Vagina (tissue), 2 donors: ENCODE measurements at places on chromosomes 13 and 19.

GRCh38 chr13:47555235-47555634 lies 445.8 kb downstream of the SUCLA2 start:
- DNase-seq: no peak

DNA sequence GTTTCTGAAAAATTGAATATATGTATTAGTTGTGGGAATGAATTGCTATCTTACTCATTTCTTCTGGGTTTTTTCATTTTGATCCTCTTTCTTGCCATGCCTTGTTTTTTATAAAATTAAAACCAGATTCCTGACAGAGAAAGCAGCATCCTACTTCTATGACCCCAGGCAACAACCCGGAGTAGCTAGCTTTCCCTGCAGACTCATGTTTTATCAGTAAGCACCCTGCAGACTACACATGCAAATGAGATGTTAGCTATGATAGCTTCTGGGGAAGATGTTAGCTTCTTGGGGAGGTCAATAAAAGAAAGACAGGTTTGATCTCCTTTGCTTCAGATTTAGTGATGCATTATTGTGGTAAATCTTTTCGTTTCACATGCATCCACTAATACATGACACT lies 1598.6 kb downstream of the SLITRK5 start:
- no peak for DNase-seq

- no peak for DNase-seq
Measured at GRCh38 chr19:582497-583197, 7.0 kb upstream of the HCN2 start.

DNA sequence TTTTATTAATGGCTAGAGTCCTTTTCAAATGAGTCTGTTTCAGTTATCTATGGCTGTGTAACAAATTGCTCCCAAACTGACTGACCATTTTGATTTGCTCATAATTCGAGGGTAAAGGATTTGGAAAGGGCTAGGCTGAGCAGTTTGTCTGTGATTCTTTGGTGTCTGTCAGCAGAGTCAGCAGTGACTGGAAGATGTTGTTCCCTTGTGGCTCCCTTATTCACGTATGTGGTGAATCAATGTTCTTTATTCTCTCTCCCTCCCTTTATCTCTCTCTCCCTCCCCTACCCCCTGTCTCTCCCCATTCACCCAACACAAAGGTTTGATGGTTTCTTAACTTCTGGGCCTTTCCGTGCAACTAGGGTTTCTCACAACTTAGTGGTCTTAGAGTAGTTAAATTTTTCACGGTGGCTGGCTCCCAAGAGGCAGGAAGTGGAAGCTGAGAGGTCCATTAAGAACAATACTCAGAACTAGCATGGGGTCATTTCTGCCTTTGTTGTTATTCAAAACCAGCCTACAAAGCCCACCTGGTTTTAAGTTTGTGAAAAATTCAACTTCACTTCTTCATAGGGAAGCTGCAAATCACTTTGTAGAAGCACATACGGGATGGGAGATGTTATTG lies 772.5 kb upstream of the SLITRK1 start:
- no peak for DNase-seq

DNA sequence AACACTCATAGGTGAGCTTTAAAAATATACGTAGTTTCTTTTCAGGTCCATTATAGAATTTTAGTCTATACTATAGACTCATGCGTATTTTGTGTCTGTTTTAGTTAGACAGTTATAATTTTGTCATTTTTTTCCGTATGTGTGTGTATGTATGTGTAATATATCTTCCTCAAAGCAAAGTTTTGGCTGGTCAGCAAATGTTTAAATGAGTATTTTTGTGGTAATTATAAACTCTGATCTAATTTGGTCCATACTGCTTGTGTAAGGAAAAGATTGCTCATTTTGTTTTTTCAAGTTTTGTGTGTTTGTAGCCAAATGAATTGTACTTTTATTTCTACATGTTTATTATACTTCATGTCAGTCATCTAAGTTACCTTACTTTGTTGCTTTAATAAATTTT lies 20.5 kb downstream of the KCTD4 start:
- DNase-seq: no peak

- DNase-seq: no peak
Measured at GRCh38 chr13:43529796-43530195, 257.0 kb downstream of the ENOX1 start.

- DNase-seq: no peak
Measured at GRCh38 chr19:49678985-49679770, 2.1 kb downstream of the PRMT1 start.

GRCh38 chr13:21022056-21022979 lies 39.1 kb downstream of the LATS2 start:
- no peak for DNase-seq

DNA sequence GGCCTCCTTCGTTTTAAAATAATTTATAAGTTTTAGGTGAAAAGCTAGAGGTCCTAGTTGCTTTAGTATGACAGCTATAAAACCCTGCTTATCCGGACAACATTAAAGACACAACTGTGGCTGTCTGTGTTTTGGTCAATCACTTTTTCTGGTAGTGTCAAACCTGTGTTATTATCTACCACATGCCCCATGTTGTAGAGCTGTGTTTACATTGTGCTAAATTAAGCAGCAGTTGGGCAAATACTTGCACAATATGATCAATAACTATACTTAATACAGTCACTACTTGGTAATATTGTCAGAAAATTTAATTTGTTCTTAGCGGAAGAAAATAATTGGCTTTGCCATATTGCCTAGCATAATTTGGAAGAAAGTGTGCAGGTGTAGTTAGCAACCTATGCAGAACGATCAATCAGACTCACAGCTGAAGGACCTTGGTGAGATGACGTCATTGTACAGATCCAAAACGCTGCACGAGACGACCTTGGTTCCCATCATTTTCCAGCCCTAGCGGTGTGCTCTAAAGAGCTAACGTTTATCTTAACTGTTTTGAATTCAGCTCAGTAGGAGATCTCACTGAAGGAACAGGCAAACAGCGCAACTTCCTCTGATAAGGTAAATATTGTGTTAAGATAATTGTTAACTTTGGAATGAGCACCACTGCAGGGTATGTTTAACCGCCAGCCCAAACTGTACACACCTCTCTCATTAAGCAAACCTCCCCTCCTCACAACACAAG lies 476.6 kb downstream of the IRS2 start:
- DNase-seq: no peak

GRCh38 chr13:97849305-97849704 lies 104.2 kb upstream of the IPO5 start:
- no peak for DNase-seq

GRCh38 chr19:28746478-28746877 lies 466.5 kb downstream of the UQCRFS1 start:
- no peak for DNase-seq

DNA sequence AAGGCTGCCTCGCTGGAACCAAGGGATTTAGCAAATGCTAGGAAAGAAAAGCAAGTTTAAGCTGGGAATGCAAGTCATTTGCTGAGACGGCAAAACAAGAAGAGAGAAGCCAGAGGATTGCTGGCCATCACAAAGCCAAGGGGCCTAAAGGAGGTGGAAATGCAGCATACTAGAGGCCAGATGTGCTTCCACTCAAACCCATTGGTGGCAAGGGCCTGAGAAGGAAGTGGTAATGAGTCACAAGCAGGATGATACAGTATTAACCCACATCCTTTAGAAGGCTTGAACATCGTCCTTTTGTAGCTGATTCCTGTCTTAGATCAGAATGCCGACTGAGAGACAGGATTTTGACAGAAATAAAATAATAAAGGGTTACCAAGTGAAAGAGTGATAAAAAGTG lies 68.2 kb downstream of the ITGBL1 start:
- DNase-seq: no peak

GRCh38 chr13:46575818-46576221 lies 22.9 kb downstream of the LRCH1 start:
- DNase-seq: no peak

DNA sequence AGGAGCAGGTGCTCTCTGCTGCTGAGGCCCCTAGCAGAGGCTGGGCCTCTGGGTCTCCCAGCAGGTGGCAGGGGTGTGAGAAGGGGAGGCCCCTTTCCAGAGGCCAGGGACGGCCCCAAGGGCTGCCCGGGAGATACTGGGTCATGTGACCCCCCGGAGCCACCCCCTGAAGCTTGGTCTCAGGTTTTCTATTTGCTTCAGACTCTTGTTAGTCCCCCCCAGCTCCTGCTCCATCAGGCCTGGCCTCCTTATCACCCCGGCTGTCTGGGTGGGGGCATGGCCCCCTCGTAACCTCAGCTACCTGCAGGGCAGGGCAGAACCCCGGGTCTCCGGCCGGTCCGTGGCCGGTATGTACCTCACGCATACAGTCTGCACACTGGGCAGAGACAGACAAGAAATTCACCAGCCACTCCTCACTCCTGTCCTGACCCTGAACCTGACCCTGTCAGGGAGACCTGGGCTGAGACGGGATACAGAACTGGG lies 13.2 kb upstream of the TCF3 start:
- DNase-seq: no peak

DNA sequence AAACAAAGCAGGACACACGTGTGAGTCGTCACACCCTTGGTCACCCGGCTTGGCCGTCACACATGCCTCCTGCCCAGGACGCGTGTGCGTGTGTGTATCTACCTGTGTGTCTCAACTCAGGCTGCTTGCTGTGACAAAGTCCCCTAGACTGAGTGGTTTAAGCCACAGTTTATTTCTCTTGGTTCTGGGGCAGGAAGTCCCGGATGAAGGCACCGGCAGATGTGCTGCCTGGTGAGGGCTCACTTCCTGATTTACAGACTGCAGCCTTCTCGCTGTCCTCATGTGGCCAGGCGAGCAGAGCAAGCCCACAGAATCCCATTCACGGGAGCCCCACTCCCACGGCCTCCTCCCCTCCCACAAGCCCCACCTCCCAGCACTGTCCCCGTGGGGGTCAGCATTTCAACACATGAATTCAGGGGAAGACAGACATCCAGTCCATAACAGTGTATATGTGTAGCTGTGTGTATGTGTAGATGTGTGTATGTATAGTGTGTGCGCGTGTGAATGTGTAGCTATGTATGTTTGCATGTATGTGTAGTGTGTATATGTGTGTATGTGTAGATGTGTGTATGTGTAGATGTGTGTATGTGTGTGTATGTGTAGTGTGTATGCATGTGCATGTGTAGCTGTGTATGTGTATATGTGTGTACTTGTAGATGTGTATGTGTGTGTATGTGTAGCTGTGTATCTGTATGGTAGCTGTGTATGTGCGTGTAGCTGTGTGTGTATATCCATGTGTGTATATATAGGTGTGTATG lies 51.5 kb downstream of the MCF2L start:
- no peak for DNase-seq

DNA sequence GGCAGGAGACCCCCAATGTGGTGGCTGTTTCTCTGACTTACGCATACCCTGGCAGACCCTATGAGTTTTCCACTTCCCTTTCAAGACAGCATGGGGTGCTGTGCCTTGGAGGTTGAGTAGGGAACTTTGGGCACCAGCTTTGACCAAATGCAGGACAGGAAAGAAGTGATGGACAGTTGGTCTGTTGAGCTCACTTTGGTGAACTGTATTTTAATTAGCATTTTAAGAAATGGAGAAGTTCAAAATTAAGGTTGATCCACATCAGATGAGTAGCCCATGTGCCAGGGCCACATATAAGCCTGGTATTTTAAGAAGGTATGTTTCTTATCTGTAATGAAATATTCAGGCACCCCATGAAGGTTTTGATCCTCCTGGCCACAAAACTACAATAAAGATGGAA lies 46.1 kb upstream of the RAP2A start:
- DNase-seq: no peak

- DNase-seq: no peak
Measured at GRCh38 chr13:79806821-79807220, 325.9 kb downstream of the NDFIP2 start.

- DNase-seq: no peak
Measured at GRCh38 chr13:99617474-99618255, 116.4 kb downstream of the TM9SF2 start.

DNA sequence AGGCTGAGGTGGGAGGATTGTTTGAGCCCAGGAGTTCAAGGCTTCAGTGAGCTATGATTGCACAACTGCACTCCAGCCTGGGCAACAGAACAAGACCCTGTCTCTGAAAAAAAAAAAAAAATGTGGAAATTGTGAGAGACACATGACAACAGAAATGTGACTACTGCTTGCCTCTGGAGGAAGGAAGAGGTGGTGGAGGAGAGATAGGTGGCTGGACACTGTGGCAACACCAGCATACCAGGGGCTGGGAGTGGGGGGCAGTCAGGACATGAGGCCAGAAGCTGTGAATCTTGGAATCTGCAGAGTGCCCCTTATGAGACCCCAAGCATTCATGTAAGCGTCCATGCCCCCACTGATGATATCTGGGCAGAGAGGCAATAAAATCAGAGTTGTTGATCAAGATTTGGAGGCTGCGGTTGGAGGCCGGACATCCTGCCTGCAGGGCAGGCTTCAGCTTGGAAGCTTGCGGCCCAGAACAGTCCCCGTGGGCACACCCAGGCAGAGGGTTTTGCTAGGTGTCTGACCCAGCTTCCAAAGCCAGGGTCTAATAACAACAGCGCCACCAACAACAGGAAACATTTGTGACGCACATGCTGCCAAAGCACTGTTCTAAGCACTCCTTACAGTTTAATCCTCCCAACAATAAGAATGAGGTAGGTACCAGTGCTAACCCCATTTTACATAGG lies 16.9 kb downstream of the FAM187B start:
- DNase-seq: no peak

- no peak for DNase-seq
Measured at GRCh38 chr19:39937787-39938186, 3.4 kb upstream of the FCGBP start.

GRCh38 chr13:41457589-41458186 lies 338 bp downstream of the RGCC start:
- no peak for DNase-seq

- DNase-seq: no peak
Measured at GRCh38 chr13:31725841-31726240, 13.5 kb upstream of the RXFP2 start.

GRCh38 chr19:40596608-40597328 lies 4.4 kb upstream of the LTBP4 start:
- no peak for DNase-seq

- DNase-seq: no peak
Measured at GRCh38 chr13:39281539-39282150, 243.4 kb downstream of the NHLRC3 start.

DNA sequence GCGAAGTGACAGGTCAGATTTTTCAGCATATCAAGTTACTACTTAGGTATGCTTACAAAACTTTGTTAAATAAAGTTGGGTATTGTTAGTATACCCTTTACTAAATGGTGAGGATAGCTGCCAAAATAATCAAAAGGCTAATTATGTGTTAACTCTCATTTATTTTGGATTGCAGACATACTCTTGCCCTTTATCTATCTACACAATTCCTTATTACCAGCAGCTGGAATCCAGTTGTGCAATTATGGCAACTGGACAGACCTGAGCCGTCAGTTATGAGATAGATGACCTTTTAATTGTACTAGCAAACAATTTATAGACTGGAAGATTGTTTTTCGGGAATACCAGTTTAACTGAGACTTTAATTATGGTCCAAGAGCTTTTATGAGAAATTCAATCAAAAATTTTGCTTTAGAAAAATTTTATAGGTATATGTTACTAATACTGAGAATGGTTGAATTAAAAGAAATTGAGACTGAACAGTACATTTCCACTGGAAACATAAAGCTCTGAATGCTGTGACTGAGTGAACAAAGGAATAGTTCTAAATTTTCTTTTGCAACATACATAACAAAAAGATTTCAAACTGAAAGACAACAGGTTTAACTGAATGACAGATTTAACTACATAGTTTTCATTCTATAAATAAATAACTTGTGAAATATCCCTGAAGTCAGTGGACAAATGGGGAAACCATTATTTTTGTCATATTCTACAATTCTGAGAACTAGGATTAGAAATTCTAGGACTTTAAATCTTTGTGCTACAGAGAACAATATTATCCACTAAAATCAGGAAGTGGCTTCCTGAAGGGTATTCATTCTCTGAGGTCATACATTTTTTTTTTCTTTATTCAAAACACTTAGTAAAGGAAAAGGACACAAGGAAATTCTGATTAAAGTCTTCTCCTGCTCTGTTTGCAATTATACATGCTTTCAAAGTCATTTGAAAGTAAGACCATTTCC lies 97.4 kb downstream of the ZC3H13 start:
- DNase-seq: no peak
